ENCODE measurements at places on chromosomes 11 and 22.

- no peak for DNase-seq
Observed at GRCh38 chr11:95778699-95779098, 10.9 kb downstream of the FAM76B start.

- DNase-seq, result no peak
Observed at GRCh38 chr11:34773826-34774225, 142.4 kb downstream of the APIP start.

- no peak for DNase-seq
Observed at GRCh38 chr11:63939397-63939891, 642 bp downstream of the NAA40 start.

GRCh38 chr11:128886406-128887124 lies 4.6 kb upstream of the KCNJ5 start:
- DNase-seq, result no peak

- no peak for DNase-seq
Observed at GRCh38 chr11:21514316-21514715, 678.6 kb upstream of the ANO5 start.

GRCh38 chr11:112555491-112556364 lies 295.1 kb upstream of the PLET1 start:
- DNase-seq, result no peak

- DNase-seq, result no peak
Observed at GRCh38 chr11:34549271-34549670, 35.7 kb upstream of the ELF5 start.

DNA sequence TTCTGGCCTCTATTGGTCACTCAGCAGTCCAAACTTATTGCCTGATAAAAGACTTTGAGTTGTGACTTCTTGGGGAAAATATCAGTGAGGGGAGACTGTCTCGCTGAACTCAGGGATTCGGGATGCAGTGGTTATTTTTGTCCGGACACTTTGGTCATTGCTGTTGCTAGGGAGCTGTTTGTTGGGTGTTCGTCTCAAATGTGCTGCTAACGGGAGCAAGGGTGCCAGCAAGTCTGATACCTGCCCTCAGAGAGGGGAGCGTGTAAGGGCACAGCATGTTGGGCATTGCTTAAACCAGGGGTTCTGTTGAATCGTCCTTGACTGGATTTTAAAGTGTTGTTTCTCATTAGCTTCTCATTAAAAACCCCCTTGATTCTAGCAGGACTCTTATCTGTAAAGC lies 49.2 kb upstream of the SLC25A18 start:
- no peak for DNase-seq

GRCh38 chr22:40401532-40401931 lies 31.1 kb downstream of the SGSM3 start:
- DNase-seq, result no peak

GRCh38 chr11:129390303-129390821 lies 14.7 kb downstream of the BARX2 start:
- no peak for DNase-seq

GRCh38 chr11:3147257-3147619 lies 17.9 kb downstream of the OSBPL5 start:
- DNase-seq, result no peak

GRCh38 chr11:87097582-87097981 lies 59.8 kb downstream of the TMEM135 start:
- DNase-seq, result no peak

DNA sequence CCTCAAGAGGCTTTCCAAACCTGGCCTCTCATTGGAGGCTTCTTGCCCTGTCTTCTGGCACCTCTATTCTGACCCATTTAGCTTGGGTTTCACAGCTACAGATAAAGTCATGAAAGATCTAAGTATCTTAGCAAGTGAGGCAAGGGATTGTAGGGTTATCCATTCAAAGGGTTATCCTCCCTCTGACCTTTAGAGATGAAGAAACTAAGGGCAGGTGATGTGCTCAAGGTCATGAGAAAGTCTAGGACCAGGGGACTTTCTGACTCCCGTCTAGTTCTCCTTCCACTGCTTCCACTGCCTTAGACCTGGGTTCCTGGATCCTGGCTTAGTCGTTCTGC lies 7.2 kb downstream of the PHOX2A start:
- DNase-seq, result no peak

DNA sequence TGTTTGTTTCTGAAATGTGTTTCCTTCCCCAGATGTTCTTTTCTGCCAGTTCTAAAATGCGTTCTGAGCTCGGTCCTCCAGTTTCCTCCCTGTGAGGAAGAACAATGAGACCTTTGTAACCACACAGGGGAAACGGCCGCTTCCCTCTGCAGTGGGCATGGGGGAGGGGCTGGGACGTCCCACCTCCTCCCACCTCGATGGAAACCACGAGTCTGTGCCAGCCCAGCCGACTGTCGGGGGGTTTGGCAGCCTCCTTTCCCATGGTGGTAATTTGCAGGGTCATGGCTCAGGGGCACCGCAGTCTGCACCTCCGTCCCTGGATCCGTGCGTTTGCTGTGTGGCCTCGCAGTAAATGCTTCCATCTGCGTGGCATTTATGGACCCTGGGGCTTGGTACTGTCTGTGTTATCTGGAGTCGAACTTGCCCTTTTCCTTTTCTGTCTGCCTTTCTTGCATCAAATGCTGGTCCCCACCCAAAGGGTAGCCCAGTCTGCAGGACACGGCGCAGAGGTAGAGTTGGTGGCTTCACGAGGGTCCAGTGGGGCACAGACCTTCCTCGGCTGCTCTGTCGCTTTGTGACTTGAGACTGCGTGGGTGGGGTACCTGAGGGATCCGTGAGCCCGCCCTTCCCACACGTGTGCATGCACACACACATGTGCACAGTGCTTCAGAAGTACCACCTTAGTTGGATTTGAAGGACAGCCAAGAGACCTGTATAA lies 16.1 kb downstream of the LRP5 start:
- no peak for DNase-seq

GRCh38 chr11:103051981-103052380 lies 40.0 kb downstream of the DCUN1D5 start:
- DNase-seq, result no peak

GRCh38 chr11:117572671-117573070 lies 224.3 kb downstream of the DSCAML1 start:
- no peak for DNase-seq

Data from T1000 (cell line).